Suprapubic skin (tissue), 4 donors: ENCODE measurements at places on chromosomes 7 and 10. TPM values are rescaled to one million over a fixed set of nuclear protein-coding genes. Genes with fewer than 3 reads are reported as not detected.
A peak's percentile ranks its signal among the peaks of the same experiment; 100 is the strongest.

The PDK4 gene
- total RNA-seq, result 84.2 TPM

The SHTN1 gene
- total RNA-seq, result 22.3 TPM

GRCh38 chr7:99440195-99440594 is 1.5 kb downstream of the CPSF4 start:
- H3K27me3 ChIP-seq, result no peaks in the 10 kb centered on the region
- peak overlapping the region; percentile 100 for H3K4me3 ChIP-seq
- no peak for DNase-seq
- peaks cover 37% of the 10 kb centered on the region for H3K4me1 ChIP-seq
- no peak overlapping the region for H3K27ac ChIP-seq
- peaks cover 25% of the 10 kb centered on the region for H3K36me3 ChIP-seq

- H3K27me3 ChIP-seq, result no peaks in the 10 kb centered on the region
- H3K4me3 ChIP-seq, result no peak overlapping the region
- DNase-seq, result no peak
- H3K27ac ChIP-seq, result no peak overlapping the region
- H3K36me3 ChIP-seq, result no peaks in the 10 kb centered on the region
Observed at GRCh38 chr7:120055300-120055699, 217.7 kb upstream of the KCND2 start.
